Adrenal gland (tissue), 19 donors: ENCODE measurements at places on chromosomes 5 and 9. TPM values are rescaled to one million over a fixed set of nuclear protein-coding genes. Genes with fewer than 3 reads are reported as not detected.

The FBXL7 gene
- total RNA-seq, result 38.1 TPM

The IL9 gene
- not detected for total RNA-seq

DNA sequence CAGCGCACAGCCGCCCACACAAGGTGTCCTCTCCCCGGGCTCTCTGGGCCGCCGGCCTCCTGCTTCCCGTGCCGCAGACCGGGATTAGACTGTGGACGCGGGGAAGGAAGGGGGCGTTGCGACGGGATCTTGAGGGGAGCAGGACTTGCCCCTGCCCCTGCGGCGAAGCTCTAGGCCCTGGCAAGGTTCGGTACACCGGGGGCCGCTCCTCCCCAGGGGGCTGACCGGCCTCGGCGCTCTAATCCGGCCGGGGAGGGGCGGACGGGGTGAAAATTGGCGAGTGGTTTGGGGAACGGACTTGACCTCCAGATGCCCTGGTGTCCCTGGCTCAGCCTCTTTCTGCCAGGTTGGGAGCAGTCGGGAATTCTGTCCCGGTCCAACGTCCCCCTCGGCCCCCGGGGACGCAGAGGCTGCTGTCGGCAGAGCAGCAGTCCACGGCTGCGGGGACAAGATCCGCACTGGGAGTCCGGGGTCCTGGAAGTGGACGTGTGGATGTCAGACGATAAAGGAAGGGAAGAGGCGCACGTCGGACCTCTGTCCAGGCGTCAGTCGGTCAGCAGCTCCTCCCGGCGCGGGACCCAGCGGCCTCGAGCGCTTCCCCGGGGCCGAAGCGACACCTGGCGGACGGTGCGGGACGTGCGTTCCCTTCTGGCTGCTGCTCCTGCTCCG lies 1.9 kb upstream of the CNTFR start:
- H3K27me3 ChIP-seq, result peaks cover 25% of the 10 kb centered on the region
- DNase-seq, result peak; percentile 86
- H3K4me1 ChIP-seq, result peaks cover 4% of the 10 kb centered on the region
- peak overlapping the region; percentile 29 for H3K27ac ChIP-seq
- H3K4me3 ChIP-seq, result no peak overlapping the region

The GMCL2 gene
- total RNA-seq, result not detected

- no peaks in the 10 kb centered on the region for H3K4me1 ChIP-seq
- H3K36me3 ChIP-seq, result no peaks in the 10 kb centered on the region
- no peak overlapping the region for H3K4me3 ChIP-seq
- no peak for DNase-seq
- no peak overlapping the region for H3K27ac ChIP-seq
- H3K27me3 ChIP-seq, result no peaks in the 10 kb centered on the region
Measured at GRCh38 chr5:16774806-16775205, 158.0 kb upstream of the RETREG1 start.

DNA sequence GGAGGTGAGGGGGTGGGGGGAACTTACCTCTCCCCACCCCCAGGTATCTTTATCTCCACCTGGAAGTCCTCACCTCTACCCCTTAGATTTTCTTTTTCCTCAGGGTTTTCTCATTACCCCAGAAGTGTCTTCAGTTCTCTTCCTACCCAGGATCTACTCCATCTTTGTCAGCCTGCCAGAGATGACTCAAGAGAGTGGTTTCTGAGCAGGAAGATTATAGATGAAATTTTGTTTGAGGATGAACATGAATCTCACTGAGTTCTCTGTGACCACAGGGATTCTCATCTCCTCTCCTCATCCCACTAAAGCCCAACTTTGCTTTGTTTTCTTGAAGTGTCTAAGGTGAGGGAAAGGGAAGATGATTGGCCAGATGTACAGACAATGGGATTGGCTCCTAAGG lies 5.2 kb upstream of the HINT2 start:
- H3K4me1 ChIP-seq, result no peaks in the 10 kb centered on the region
- no peaks in the 10 kb centered on the region for H3K36me3 ChIP-seq
- H3K4me3 ChIP-seq, result no peak overlapping the region
- H3K27me3 ChIP-seq, result no peaks in the 10 kb centered on the region

GRCh38 chr5:76947082-76947503 lies 5.8 kb upstream of the CRHBP start:
- peak overlapping the region; percentile 32 for H3K27ac ChIP-seq
- H3K4me3 ChIP-seq, result no peak overlapping the region
- no peaks in the 10 kb centered on the region for H3K27me3 ChIP-seq
- DNase-seq, result no peak
- no peaks in the 10 kb centered on the region for H3K36me3 ChIP-seq
- peaks cover 6% of the 10 kb centered on the region for H3K4me1 ChIP-seq

The SOX30 gene
- total RNA-seq, result 0.11 TPM

The TBC1D13 gene
- 34.1 TPM for total RNA-seq
